AG04450 (cell line): ENCODE measurements at places on chromosomes 2 and 18.
A peak's percentile ranks its signal among the peaks of the same experiment; 100 is the strongest.

DNA sequence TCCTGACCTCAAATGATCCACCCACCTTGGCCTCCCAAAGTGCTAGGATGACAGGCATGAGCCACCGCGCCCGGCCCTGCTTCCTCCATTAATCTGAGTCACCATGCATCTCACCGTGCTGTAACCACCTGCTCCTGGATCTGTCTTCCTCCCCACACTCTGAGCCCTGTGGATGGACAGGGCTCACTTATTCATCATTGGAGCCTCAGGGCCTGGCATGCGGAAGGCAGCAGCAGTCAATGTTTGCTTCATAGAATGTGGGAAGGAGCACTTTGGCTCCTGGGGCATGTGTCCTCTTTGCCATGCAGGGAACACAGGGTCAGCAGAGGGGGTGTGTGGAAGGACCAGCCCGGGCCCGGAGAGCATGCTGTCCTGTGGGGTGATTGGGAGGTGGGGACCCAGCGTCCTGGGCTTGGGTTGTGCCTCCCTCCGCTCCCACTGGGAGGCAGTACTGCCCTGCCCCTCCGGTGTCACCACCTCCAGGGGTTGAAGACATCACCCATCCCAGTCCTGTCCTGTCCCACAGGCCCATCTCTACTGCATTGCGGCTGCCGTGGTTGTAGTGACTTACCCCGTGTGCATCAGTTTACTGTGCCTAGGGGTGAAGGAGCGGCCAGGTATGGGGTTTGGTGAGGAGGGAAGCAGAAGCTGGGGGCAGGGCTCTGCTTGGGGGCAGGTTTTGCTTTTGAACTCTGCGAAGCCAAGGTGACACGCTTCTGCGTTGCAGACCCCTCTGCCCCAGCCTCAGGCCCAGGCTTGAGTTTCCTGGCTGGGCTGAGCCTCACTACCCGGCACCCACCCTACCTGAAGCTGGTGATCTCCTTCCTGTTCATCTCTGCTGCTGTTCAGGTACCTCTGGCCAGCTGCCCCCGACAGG is 11.5 kb downstream of the MFSD2B start:
- no peak for DNase-seq

DNA sequence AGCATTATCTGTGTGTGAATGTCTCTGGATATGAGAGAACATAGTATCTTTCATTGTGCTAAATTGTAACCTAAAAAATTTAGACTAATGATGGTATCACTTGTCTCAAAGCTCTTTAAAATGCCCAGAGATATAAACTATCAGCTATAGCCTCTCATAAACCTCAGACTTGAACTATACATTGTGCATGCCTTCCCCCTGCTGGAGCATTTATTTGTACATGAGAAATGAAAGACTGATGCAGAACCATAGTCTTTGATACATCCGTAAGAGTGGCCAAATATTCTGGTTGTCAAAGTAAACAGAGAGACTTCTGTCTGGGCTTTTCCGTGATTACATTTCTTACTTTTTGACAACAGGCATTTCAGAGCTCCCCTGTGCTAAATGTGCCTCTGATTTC is 71.9 kb upstream of the CCDC68 start:
- no peak for DNase-seq

- DNase-seq: no peak
These were observed 37.0 kb downstream of the FIGN start for GRCh38 chr2:163698857-163699256.

DNA sequence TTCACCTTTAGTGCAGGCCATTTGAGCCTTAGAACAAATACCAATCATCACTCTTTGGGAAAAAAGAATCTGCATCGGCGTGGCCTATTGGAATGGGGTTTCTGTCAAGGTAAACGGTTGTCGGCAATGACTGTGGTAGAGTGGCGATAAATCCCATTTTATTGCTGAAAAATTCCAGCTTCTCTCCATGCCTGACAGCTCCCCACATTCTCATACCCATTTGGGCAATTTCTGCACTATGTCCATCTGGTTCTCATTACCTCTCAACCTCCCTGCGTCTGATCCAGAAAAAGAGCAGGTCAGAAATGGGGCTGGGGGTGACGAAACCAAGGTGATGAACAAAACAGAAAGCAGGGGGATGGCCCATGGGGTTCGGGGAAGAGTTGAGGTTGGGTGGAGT is 254.0 kb downstream of the MEIS1 start:
- DNase-seq: no peak

- DNase-seq: no peak
These were observed 23.5 kb upstream of the BZW1 start for GRCh38 chr2:200788121-200788718.

DNA sequence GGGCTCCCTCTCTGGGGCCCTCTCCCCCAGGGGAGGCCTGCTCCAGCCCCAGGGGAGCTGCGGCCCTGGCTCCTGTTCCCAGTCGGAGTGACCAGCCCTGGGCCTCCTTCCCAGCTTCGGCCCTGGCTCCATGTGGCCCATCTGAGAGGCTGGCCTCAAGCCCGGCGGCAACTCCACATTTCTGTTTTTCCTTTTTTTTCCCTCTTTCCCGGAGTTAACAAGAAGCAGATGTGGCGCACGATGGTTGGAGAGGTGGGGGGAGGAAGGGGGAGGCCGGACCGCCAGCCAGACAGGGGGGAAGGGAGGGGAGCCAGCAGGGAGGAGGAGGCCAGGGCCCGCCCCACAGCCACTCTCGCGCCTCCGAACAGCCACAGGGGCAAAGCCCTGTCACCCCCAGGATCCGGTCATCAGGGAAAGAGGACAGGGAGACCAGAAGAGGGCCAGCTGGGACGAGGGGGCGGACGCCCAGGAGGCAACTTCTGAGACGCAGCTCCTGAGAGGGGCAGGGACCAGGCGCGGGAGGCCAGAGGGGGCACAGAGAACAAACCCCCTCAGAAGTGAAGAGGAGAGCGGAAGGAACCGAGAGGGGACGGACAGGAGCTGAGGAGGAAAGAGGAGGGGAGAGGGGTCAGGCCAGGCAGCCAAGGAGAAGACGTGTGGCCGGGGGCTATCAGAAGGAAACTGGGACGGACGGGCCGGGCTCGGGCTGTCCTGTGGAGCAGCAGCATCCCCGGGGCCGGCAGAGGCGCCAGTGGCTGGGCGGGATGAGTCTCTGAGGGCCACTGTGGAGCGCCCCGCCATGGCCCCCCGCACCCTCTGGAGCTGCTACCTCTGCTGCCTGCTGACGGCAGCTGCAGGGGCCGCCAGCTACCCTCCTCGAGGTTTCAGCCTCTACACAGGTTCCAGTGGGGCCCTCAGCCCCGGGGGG is at the start of gene EMILIN1:
Gene EMILIN1, plus strand, starts transcription at position 349 of the 928 bp plus-strand sequence. Its CDS starts 451 bp downstream, at position 800.
- DNase-seq: peak; percentile 92

DNA sequence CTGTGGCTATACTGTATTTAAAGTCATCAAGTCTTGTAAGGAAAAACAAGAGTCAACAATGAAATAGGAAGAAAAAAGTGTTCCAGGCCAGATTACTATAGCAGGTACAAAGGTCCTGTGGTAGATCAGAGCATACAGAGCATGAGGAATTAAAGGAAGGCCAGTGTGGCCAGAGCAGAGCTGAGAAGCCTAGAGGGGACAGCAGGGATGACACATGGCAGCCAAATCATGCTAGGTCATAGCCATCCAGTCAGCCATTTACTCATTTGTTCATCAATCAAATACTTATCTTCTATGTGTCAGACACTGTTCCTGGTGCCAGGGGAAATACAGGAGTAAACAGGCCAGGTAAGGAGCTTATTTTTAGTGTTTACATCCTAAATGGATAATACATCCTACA is 24.3 kb downstream of the ADD2 start:
- DNase-seq: no peak
